ENCODE measurements at places on chromosomes 5 and 9.

- no peak for DNase-seq
These were observed 167.6 kb downstream of the TMEM38B start for GRCh38 chr9:105861972-105862371.

GRCh38 chr9:83772860-83773259, 44.7 kb downstream of the GKAP1 start:
- no peak for DNase-seq

DNA sequence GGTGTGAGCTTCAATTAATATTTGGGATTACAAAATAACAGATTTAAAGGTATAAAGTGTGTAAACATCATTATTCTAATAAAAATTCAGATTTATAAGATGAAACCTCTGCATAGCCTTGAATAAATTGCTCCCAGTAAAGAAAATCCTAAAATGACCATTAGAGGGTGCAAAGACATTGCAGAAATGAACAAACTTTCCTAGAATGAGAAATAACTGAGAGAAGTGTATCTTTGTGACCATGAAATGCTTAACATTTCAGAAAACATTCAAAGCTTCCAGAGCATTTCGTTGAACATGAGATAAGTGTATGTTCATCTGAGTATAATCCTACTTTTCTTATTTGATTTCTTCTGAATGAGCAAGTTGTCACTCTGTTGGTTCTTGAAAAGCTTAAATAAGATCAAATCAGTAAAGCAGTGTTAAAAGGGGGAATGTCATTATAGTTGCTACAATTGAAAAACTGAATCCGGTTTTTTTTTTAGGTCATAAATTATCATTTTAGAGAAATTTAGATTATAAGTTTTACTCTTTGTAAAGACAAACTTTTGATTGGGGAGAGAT, 24.7 kb upstream of the NUDT12 start:
- DNase-seq, result no peak

- no peak for DNase-seq
These were observed 377.9 kb downstream of the PSAT1 start for GRCh38 chr9:78674874-78675273.

- no peak for DNase-seq
These were observed 12.8 kb downstream of the FGFR4 start for GRCh38 chr5:177099422-177100093.

DNA sequence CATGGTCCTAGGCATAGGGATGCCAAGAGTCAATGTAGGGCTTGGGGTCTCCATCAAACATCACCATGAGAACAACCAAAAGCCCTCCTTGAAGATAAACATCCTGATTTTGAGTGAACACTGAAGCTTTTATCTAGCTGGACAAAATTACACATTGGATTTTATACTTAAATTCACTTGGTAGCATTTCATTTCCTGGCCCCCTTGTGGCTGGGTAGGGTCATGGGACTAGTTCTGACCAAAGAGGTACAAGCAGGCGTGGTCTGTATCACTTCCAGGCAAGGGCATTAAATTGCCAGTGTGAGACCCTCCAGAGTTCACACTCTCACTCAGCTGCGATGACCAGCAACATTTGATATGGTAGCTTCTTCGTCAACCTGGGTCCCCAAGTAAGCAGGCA, 320.3 kb downstream of the ACTL7B start:
- no peak for DNase-seq
